ENCODE measurements at places on chromosomes 3 and 15.

DNA sequence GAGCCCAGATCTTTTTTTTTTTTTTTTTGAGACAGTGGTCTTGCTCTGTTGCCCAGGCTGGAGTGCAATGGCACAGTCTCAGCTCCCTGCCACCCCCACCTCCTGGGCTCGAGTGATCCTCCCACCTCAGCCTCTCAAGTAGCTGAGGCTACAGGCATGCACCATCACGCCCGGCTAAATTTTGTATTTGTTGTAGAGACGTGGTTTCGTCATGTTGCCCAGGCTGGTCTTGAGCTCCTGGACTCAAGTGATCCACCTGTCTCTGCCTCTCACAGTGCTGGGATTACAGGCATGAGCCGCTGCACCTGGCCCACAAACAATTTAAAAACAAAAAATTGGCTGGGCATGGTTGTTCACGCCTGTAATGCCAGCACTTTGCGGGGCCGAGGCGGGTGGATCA is 22.6 kb upstream of the SLC6A6 start:
- DNase-seq, result no peak

DNA sequence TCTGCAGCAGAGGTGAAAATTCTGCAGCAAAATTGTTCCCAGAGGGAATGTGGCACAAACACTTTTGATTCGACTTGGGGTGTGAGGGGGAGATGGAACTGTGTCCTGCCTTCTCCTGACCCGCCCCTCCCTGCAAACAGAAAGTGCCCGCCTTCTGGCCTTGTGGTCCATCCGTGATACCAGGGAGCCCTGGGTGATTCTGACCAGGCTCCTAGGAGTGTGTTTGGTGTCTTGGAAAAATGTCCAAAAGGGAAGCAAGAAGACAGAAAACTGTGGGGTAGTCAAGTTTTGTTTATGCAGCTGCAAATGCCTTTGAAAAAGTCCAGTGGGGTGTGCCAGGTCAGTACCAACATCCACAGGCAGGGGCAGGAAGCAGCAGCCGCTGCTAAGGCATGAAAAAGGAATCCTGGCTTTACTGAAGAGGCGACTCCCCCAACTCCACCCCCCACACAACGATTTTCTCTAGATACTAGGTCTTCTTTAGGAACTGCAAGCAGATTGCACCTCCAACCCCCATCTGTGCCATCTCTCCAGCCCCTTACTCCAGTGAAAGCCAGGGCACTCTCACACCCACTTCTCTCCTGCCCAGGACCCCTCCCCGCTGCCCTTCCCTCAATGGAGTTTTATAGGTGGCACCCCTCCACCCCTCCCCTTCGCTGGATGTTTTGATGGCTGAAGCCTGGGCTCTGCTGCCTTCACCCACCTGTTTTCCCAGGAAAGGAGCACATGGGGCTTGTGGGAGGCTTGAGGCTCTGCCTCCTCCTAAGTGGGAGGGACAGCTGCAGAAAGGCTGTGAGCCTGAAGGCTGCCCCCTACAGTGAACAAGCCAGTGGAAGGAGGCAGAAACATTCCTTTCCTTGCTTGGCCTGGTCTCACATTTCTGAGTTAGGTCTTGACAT is 82.4 kb upstream of the HERC1 start:
- no peak for DNase-seq

DNA sequence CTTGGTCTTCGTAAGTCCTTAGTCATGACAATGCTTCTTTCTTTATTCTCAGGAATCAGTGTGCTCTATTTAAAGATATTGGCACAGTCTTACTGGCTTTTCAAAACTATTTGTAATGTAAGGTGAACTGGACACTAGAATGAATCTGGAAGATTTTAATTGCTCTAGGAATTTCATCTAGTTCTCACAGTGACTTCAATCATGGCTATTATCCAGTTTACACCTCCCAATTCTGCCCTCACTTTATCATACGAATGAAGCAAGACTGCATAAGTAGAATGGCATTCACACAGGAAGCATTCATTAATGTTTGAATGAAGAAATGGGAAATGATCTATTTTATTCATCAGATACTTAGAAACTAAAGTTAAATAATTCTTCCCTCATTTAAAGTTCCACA is 26.7 kb upstream of the DRD3 start:
- no peak for DNase-seq

GRCh38 chr3:135927155-135927554 is 38.4 kb upstream of the PPP2R3A start:
- DNase-seq, result no peak

GRCh38 chr3:66418475-66418931 is 82.3 kb downstream of the LRIG1 start:
- DNase-seq, result no peak

DNA sequence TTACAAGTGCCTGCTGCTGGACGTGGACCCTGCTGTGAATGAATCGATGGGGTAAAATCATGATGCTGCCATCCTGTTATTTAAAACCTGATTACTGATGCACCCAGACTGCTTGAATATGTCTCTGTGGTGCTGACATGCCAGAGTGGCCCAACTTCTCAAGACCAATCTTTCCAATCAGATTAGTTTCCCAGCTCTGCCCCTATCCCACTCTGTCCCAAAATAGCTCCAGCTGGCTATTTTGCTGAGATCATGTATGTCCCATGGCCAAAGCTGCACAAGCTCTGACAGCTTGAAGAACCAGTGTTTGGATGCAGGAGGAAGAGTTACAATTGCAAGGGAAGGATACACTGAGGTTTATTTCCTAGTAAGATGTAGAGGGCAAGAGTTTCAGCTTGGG is 153.6 kb downstream of the TMEM108 start:
- no peak for DNase-seq

Measured in NK-92 treated with Interleukin-12 subunit alpha and Interleukin-12 subunit beta, amount 100 ng/mL, for 24 hours (cell line).